ENCODE measurements at places on chromosomes 5 and 9. TPM values are rescaled to one million over a fixed set of nuclear protein-coding genes. Genes with fewer than 3 reads are reported as not detected.

NTRK2 gene
- total RNA-seq = 0.05 TPM

ACOT12 gene
- not detected for total RNA-seq

PCSK5 gene
- 3.7 TPM for total RNA-seq

SMIM33 gene
- total RNA-seq = 0.65 TPM

SYK gene
- 0.13 TPM for total RNA-seq

FRRS1L gene
- not detected for total RNA-seq

GGTA1 gene
- total RNA-seq = not detected

ANXA2R gene
- total RNA-seq = 29.3 TPM

PCDHB16 gene
- total RNA-seq = not detected

LHFPL2 gene
- not detected for total RNA-seq

PGM5 gene
- not detected for total RNA-seq

C7 gene
- total RNA-seq = not detected

SEMA4D gene
- total RNA-seq = 321 TPM

GAS1 gene
- total RNA-seq = not detected

PCDHGA5 gene
- total RNA-seq = 0.11 TPM

SWI5 gene
- total RNA-seq = 13.7 TPM

ABL1 gene
- 31.7 TPM for total RNA-seq

SNX18 gene
- 19.3 TPM for total RNA-seq

SLC6A19 gene
- not detected for total RNA-seq

CREBRF gene
- 10.0 TPM for total RNA-seq

IRF1 gene
- total RNA-seq = 221 TPM

FOXD4L4 gene
- 0.10 TPM for total RNA-seq

NUTM2G gene
- total RNA-seq = not detected

IL9 gene
- total RNA-seq = not detected

GALNT12 gene
- total RNA-seq = 7.9 TPM

Data from activated CD8-positive, alpha-beta T cell treated with anti-CD3 and anti-CD28 coated beads, Interleukin-2, amount 10 ng/mL, durations not matched to agents 7 days and 5 days (primary cell).